Activated CD4-positive, alpha-beta T cell treated with anti-CD3 and anti-CD28 coated beads, Interleukin-2, amount 50 U/mL, for 24 hours (primary cell): ENCODE measurements at places on chromosomes 7 and 10.

- no peak for DNase-seq
These were observed 21.9 kb downstream of the CACNB2 start for GRCh38 chr10:18162021-18162627.

- DNase-seq, result no peak
These were observed 4.1 kb downstream of the JCAD start for GRCh38 chr10:30055226-30055662.

GRCh38 chr10:108393089-108393488 is 1228.6 kb upstream of the SORCS1 start:
- DNase-seq, result no peak

- DNase-seq, result no peak
These were observed 106.7 kb upstream of the ITGB1 start for GRCh38 chr10:33064706-33065105.

DNA sequence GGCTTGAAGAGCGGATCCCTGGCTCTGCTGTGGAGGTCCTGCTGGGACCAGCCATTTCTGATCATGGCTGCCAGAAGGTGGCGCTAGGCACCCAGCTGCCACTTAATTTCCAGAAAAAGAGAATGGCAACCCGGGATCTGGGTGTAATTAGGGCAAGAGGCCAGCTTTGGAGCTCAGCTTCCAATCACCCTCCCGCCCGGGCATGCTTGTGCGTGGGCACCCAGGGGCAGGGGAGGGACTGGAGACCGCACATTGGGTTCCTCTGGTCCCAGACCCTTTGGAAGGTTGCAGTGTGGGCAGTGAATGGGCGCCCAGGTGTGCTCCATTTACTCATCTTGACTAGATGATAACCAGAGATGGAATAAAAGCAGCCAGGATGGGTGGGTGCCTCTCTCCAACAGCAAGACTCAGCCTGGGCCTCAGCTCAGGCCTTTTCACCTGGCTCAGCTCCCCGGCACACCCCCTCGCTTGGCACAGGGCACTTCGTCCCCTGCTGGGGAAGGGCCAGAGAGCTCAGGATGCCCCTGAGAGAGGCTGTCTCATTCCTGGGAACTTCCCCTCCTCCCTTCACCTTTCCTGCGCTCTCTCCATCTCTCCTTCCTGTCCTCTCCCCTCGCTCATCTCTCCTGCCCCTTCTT is 14.7 kb downstream of the FAM241B start:
- DNase-seq, result no peak

- DNase-seq, result no peak
These were observed 95.3 kb upstream of the IL6 start for GRCh38 chr7:22631730-22632129.

DNA sequence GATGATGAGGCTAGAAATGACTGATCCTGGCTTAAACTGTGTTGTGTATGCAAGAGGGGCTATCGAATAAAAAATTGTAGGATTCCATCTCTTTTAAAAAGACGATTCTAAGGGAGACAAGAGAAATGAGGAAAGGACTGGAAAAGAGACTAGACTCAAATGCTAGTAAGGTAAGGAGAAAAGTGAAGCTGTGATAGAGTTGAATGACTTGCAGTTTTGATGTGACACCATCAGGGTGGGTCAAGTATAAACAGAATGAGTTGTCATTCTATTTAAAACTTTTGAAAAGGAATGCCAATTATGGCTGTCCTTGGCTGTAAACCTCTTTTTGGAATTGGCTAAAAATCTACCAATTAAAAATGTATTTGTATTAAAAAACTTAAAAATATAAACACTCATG is 184.5 kb upstream of the PHF14 start:
- DNase-seq, result no peak

DNA sequence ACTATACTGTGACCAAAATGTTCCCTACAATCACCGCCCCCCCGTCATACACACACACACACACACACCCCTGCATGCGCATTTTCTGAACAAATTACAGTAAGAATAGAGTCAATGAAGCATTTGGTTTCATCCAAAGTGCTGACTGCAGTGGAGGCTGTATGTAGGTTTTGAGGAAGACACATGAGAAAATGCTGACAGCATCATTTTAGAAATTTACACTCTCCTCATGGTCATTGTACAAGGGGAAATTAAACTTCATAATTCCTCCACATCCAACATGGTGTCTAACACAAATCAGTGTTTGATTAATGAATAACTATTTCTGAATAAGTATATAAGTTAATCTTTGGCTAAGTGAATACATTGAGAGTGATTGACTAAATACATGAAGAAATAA is 1126.8 kb upstream of the PHF14 start:
- no peak for DNase-seq

DNA sequence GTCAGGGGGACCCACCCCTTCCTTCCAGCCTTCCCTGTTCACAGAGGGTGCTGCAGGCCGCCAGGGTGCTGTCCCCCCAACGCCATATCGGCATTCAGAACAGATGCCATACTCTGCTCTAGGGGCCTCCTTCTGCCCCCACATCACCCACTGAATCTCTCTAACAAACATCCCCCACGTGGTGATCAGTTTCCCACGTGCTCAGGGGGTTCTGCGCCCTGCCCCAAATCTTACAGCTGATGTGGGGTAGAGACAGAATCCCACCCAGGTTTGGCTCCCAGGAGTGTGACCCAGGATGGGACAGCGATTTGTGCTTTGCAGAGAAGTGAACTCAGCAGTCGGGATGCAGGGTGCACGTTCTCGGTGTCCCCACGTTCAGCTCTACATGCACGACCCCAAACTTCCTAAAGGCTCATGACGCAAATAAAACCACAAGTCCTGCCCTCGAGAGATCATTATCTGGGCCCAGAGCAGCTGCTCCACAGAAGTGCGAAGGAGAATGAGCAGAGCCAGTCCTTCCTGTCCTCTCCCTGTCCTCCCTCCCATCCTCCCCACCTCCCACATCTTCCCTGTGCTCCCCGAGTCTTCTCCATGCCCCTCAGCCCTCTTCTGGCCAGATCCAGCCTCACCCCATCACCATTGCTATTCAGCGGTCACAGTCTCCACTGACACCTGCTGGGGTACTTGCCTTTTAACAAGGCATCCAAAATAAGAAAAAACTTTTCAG is 423.4 kb downstream of the DNAJB6 start:
- DNase-seq, result no peak

GRCh38 chr10:69360485-69361302 is 56.0 kb downstream of the TACR2 start:
- DNase-seq, result no peak

DNA sequence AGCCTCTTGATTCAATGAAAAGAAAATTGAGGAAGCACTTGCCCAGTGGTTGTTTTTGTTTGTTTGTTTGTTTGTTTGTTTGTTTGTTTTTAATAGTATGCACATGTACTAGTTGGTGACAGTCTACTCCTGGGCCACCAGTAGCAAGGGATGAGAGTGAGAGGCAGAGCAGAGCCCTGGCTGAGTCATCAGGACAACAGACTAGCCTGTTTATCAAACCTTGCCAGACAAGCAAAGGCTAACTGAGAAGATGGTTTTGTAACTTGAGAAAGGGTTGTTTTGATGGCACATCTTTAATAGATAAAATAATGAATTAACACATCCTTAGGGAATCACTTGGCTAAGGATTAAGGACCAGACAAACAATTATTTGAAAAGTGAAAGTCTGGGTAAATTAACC is 78.1 kb downstream of the INHBA start:
- no peak for DNase-seq

DNA sequence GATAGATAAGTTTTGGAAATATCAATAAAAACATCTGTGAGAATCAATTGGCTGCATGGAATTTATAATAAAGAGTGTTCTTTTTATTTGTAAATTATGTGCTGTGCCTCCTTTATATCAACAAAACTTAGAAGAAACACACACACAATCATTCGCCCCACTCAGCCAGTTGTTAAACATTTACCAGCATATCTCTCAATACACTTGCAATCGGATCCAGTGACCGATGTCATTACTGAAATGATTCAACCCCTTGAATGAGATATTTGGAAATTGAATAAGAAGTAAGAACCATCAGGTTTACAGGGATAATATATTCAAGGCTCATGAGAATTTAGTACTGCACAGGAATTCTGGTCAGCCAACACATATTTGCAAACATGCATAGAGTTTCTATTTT is 35.6 kb downstream of the TAF3 start:
- no peak for DNase-seq

GRCh38 chr10:63003816-63004453 is 129.2 kb upstream of the NRBF2 start:
- no peak for DNase-seq

- DNase-seq, result no peak
These were observed 149.7 kb downstream of the LRRTM3 start for GRCh38 chr10:67075491-67075971.

GRCh38 chr10:78288663-78289062 is 255.0 kb downstream of the RPS24 start:
- DNase-seq, result no peak

- DNase-seq, result no peak
These were observed 22.2 kb downstream of the TAS2R41 start for GRCh38 chr7:143499743-143500348.

- DNase-seq, result no peak
These were observed 304.7 kb upstream of the GRM3 start for GRCh38 chr7:86339051-86339450.

DNA sequence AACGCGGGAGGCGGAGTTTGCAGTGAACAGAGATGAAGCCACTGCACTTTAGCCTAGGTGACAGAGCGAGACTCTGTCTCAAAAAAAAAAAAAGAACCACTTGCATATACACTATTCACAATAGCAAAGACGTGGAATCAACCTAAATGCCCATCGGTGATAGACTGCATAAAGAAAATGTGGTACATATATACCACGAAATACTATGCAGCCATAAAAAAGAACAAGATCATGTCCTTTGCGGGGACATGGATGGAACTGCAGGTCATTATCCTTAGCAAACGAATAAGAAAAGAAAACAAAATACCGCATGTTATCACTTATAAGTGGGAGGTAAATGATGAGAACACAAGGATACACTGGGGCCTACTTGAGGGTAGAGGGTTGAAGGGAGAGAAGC is 39.5 kb downstream of the EGFR start:
- no peak for DNase-seq

- no peak for DNase-seq
These were observed 148.4 kb upstream of the LRGUK start for GRCh38 chr7:133978502-133979295.

DNA sequence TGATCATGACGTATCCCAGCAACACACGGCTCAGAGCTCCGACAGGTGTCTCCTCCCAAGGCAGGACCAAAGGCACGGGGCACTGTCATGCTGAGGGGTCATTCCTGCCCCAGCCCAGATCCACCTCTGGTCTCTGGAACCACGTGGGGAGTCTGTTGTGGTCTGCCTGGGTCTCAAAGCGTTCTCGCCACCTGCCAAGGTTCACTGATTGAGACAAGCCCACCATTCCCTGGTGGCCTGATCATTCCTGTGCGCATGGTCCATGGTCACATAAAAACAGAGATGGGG is 83.5 kb downstream of the HIPK2 start:
- DNase-seq, result no peak

- DNase-seq, result no peak
These were observed 72.7 kb downstream of the VOPP1 start for GRCh38 chr7:55499591-55499990.

- no peak for DNase-seq
These were observed 790.8 kb upstream of the KCND2 start for GRCh38 chr7:119482209-119482608.

DNA sequence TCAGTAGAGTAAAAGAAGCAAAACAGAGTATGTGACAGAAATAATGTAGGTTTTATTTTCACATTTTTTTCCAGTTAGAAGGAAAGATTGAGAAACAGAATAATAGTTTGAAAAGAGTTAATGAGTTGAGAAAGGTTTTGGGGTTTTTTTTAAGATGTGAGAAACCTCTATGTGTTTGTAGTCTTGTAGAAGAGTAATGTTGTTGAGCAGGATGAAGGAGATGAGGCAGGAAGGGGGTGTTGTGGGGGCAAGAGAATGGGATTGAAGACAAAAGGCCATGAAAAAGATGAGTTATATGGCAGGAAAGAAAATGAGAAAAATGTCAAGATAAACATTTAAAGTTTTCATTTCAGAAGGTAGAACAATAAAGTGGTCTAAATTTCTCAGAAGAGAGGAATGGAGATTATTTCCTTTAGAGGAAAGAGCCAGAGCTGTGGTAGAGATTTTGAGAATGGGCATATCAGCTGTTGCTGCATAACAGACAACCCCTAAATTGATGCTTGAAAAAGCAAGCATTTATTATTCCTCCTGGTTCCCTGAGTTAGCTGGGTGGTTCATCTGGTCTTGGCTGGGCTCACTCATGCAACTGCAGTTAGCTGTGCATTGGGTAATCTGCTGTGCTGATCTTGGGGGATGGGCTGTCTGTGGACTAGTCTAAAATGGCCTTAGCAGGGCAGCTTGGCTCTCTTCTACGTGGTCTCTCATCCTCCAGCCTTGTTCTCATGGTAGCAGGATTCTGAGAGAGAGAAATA is 27.1 kb downstream of the PCGF5 start:
- DNase-seq, result no peak

- no peak for DNase-seq
These were observed 10.7 kb upstream of the DPYSL4 start for GRCh38 chr10:132175907-132176581.

DNA sequence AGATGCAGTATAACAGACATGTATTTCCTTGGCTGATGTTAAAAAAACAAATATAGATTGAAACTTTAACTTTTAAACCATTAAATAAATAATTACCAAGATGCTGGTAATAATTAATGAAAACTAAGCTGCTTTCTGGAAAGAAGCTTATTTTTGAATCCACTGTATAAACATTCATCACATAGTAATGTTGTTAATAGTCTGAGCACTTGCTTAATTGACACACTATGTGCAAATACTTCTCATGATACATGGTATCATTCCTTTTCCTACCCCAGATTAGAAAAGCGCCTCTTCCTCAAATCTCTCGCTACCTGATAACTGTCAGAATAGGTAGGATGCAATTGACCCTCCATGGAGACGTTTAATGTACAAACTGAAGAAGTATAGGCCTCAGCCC is 15.0 kb upstream of the COL28A1 start:
- DNase-seq, result no peak

GRCh38 chr10:80468002-80468401 is 13.9 kb downstream of the TSPAN14 start:
- no peak for DNase-seq

DNA sequence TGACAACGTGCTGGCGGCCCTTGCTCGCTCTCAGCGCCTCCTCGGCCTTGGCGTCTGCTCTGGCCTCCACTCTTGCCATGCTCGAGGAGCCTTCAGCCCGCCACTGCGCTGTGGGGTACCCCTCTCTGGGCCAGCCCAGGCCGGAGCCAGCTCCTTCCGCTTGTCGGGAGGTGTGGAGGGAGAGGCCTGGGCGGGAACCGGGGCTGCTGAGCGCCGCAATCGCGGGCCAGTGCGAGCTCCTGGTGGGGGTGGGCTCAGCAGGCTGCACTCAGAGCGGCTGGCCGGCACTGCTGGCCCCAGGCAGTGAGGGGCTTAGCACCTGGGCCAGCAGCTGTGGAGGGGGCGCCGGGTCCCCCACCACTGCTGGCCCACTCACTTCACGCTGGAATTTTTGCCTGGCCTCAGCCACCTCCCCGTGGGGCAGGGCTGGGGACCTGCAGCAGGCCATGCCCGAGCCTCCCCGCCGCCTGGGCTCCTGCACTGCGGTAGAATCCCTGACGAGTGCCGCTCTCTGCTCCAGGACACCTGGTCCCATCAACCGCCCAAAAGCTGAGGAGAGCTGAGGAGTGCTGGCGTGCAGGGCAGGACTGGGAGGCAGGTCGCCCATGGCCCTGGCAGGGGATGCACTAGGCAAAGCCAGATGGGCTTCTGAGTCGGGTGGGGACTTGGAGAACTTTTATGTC is 372.2 kb upstream of the NRG3 start:
- DNase-seq, result no peak

GRCh38 chr7:131072505-131073091 is 255.1 kb upstream of the MKLN1 start:
- DNase-seq, result no peak

- no peak for DNase-seq
These were observed 12.8 kb downstream of the MEIG1 start for GRCh38 chr10:14971867-14972448.
